Activated CD4-positive, alpha-beta T cell treated with anti-CD3 and anti-CD28 coated beads, Interleukin-2, amount 50 U/mL, for 16 hours (primary cell): ENCODE measurements at places on chromosomes 13 and 19.

GRCh38 chr13:24112791-24113190 is 47.7 kb upstream of the SPATA13 start:
- no peak for DNase-seq

DNA sequence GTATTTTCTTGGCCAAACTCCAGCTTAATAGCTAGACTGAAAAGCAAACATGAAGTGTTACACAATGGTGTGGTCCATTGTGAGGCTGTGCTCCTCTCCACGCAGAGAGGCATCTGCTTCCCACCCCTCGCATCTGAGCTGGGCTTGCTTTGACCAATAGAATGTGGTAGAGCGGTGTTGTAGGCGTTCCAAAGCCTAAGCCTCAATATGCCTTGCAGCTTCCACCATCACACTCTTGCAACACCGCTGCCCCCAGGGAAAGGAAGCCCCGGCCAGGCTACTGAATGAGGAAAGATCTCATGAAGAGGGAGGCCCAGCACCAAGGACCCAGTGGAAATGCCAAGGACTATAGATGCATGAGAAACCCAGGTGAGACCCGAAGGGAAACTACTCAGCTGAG is 9.4 kb downstream of the FLT1 start:
- no peak for DNase-seq

DNA sequence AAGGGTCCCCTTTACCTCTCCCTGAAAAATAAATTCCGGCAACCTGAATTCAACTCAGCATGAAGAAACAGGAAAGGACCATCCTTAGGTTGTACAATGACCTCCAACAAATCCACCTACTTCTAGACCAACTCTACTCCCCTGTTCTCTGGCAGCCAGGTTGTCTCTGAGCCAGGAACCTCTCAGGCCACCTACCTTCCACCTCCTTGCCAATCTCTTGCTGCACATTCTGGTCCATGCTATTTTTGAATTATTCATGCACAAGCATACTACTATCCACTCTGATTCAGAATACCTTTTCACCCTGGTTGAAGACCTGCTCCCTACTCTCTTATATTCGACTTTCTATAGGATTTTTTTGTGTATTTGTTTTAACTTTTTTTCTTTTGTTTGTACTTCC is 415.0 kb upstream of the ZNF507 start:
- no peak for DNase-seq

DNA sequence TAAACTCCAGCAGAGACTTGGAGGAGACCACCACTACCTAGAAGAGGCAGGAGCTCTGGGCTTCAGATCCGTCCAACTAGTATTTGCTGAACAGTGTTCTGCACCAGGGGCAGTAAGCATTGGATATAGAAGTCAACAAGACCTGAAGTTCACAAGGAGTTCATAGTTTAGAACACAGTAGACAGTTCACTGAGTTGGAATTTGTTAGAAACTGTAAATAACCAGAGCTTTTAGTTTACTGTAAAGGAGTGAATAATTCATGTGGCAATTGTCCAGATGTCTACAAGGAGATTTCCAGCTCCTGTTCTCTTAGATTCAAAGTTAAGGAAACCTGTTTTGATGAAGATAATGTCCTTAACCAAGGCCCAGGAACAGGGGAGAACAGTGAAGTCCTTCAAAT is 128.9 kb downstream of the COG6 start:
- DNase-seq, result no peak

DNA sequence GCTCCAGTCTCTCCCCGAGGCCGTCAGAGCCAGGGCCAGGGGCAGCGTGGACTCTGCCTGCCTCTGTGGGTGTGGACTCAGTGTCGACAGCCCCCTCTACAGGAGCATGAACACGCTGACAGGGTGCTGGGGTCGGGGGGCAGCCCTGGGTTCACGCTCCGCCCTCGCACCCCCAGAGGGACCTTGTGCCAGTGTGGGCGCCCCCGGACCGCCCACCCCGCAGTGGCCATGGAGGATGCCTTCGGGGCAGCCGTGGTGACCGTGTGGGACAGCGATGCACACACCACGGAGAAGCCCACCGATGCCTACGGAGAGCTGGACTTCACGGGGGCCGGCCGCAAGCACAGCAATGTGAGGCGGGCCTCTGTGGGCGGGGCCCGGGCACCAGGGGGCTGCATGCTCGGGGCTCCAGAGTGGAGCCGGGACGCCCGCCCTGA is 8.3 kb downstream of the TRPM4 start:
- no peak for DNase-seq

DNA sequence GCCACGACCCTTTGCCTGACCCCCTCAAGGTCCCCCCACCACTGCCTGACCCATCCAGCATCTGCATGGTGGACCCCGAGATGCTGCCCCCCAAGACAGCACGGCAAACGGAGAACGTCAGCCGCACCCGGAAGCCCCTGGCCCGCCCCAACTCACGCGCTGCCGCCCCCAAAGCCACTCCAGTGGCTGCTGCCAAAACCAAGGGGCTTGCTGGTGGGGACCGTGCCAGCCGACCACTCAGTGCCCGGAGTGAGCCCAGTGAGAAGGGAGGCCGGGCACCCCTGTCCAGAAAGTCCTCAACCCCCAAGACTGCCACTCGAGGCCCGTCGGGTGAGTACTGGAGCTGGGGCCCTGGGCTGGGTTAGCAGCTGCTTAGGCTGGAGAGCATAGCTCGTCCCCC is 8.6 kb downstream of the MAP1S start:
- no peak for DNase-seq

- peak; percentile 24 for DNase-seq
These were observed 19.3 kb upstream of the LGALS13 start for GRCh38 chr19:39582891-39583625.

DNA sequence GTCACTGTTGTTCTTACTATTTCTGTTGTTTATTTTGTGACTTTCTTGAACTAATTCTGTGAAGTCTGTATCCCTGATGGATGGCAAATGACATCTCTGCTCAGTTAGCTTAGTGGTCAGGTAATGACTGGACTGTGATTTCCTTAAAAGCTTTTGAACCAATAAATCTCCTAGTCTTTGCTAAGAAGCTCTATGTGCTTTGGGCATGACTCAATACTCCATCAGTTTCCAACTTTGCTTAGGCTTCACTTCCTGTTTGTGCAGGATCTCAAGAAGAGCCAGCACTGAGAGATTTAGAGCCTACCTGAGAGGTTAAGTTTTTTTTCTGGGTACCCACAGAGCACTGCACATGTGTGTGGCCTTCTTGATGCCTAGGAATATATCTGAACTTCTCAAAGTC is 329.7 kb upstream of the HTR2A start:
- DNase-seq, result no peak

DNA sequence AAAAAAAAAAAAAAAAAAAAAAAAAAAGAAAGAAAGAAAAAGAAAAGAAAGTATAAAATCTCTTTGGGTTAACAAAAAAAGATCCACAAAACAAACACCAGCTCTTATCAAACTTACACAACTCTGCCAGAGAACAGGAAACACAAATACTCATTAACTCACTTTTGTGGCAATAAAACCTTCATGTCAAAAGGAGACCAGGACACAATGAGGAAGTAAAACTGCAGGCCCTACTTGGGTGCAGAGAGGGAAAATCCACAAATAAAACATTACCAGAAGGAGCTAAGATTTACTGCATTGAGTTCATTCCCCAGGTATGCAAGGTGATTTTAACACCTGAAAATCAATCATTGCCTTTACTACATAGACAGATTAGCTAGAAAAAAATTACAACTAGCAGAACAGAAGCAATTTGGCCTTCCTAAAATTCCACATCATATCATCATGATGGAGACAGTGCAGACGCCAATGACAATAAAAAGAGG is 9.6 kb upstream of the CEACAM5 start:
- DNase-seq, result no peak

DNA sequence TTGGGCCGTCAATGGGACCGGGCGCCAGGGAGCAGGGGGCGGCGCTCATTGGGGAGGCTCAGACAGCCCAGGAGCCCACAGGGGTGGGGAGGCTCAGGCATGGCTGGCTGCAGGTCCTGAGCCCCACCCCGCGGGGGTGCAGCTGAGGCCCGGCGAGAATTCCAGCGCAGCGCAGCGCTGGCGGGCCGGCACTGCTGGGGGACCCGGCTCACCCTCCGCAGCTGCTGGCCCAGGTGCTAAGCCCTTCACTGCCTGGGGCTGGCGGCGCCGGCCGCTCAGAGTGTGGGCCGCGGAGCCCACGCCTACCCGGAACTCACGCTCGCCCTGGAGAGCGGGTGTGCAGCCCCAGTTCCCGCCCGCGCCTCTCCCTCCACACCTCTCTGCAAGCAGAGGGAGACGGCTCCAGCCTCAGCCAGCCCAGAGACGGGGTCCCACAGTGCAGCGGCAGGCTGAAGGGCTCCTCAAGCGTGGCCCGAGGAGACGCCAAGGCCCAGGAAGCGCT is 1227.4 kb downstream of the PCDH17 start:
- DNase-seq, result no peak

- no peak for DNase-seq
These were observed 106.8 kb downstream of the DHRS12 start for GRCh38 chr13:51697181-51697580.

DNA sequence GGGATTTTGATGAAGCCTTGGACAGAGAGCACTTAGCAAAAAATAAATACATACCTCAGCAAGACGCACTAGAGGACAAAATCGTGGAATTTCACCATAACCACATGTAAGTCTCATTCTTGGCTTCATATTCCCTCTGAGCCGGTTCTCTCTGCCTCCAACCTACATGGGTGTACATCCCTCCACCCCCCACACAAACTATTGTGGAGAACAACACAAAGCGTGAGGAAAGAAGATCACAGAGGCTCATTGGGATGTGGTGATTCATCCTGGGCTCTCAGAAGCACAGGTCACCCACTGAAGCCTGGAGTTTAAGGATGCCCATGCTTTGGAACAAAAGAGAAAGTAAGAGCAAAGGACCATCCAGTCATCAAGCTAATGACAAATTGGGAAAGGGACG is 192.2 kb downstream of the STK24 start:
- DNase-seq, result no peak

- no peak for DNase-seq
These were observed 9.7 kb upstream of the ATP1A3 start for GRCh38 chr19:42003506-42004294.

DNA sequence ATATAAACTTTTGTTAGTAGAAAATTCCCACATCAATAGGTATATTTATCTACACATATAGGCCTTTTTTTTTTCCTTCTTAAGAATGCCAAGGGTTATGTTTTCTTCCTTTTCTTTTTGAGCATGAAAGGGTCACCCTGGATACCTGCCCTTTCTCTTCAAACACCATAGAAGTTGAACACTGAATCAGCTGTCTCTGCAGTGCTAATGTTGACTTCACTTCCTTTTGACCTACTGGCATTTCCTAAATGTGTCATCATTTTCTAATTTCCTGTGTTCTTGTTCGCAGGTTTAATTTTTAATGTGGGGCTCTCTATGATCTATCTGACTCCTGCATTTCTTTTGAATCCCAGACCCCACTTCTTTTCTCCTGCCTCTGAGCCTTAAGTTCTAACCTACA is 532.0 kb downstream of the GPC6 start:
- no peak for DNase-seq

DNA sequence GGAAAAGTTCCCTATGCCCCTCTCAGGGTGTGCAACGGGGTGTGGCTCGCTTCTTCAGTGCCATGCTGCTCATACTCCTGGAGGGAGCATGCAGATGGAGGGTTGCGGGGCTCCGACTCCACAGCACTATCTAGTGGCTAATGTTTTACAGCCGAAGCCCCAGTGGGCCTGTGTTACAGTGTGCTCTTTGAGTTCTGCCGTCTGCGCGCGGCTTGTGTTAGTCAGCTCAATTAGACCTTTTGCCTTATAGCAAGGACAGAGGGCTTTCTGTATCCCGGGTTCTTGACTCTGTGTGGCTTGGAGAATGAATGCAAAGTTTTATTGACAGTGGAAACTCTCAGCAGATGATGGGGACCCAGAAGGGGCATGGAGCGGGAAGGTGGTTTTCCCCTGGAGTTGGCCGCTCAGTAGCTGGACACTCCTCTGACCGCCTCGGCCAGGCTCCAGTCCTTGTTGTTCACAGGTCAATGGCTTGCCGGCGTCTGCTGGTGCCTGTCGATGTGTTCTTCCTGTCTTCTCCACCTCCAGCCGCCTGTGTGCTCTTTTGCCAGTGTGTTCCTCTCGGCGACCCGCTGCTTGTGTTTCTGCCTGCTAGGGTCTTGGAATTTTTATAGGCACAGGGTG is 383.4 kb downstream of the LMO7 start:
- DNase-seq, result no peak

- DNase-seq, result no peak
These were observed 103.1 kb downstream of the RAP2A start for GRCh38 chr13:97537110-97537509.

GRCh38 chr13:44955406-44955805 is 33.9 kb downstream of the NUFIP1 start:
- DNase-seq, result no peak

DNA sequence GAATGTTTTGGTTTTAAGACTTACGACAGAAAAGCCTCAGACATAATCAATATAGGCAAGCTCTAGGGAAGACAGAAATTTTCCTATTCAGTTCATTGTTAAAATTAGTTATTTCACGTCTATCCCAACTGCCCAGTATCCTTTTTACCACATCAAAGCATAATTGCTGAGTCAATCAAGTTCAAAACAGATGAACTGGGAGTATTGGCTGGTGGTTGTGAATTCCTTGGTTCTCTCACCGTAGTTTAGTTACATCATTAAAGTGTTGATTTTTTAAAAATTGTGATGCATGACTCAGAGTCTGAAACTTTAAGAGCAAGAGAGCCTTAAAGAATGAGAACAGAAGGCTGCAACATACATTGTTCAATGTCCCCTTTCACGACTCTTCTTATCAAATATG is 143.3 kb upstream of the FREM2 start:
- no peak for DNase-seq

DNA sequence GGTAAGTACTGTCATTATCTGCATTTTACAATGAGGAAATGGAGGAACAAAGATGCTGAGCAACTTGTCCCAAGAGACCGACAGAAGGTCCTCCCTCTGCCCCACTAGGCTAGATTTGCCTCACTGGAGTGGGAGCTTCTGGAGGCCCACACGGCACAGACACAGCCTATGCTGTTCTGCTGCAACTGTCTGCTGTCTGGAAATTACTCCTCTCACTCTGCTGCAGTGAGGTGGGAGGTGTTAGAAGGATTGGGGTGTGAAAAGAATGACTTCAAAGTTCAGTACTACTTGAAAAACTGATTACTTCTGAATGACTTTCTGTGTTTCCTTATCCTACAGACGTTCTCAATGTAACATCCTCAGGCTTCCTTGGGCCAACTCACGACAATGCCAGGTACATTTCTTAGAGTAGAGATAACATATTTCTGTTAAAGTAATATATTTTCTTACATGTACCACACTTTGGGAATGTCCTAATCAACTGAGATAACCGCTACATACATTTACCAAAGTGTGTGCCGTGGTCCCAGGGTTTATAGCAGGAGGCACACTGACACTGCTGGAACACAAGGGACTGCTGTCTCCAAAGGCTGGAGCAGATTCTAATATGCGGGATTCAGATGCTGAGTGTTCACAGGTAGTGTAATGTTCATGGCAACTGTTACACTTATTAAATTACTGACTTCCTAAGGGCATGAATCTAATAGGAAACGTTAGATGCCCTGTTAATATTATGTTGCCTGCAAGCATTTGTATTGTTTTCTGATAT is 53.5 kb upstream of the WASF3 start:
- DNase-seq, result no peak

- no peak for DNase-seq
These were observed 4.1 kb upstream of the KLF5 start for GRCh38 chr13:73054712-73055111.

- no peak for DNase-seq
These were observed 3.9 kb downstream of the PLK5 start for GRCh38 chr19:1527650-1528309.
